ENCODE measurements at places on chromosomes 6 and 20.
A peak's percentile ranks its signal among the peaks of the same experiment; 100 is the strongest.

GRCh38 chr6:21748343-21749056, 154.9 kb downstream of the SOX4 start:
- DNase-seq, result no peak

GRCh38 chr20:55649254-55649653, 356.1 kb downstream of the CBLN4 start:
- no peak for DNase-seq

GRCh38 chr6:15643542-15643941, 19.3 kb downstream of the DTNBP1 start:
- DNase-seq, result no peak

DNA sequence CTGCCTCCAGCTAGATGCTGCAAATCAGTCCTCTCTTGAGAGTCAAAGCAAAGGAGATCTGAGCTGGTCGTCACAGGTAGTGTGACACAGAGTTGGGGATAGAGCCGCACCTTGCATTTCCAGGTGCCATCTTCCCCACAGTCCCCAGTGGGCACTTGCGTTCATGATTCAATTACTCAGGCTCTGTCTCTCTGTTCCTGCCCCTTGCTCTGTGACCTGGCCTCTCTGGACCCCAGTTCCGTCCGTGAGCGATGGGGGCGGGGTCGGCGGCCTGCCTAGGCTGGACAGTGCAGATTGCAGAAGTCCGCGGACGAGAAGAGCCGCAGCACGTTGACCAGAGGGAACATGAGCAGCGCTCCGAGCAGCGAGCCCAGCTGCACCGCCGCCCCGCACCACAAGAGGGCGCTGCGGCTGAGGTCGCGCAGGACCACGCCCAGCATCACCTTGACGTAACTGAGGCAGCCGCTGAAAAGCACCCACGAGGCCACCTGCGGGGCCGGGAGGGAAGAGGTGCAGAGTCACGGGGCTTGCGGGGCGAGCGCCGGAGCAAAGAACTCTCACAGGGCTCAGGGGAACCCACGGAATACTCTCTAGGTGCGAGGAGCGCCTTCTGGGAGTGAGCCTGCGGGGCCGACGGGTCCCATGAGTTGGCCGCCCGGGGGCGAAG, 7.4 kb downstream of the SLC52A3 start:
- no peak for DNase-seq

- DNase-seq, result no peak
These were observed 61.5 kb upstream of the CD93 start for GRCh38 chr20:23147647-23147963.

DNA sequence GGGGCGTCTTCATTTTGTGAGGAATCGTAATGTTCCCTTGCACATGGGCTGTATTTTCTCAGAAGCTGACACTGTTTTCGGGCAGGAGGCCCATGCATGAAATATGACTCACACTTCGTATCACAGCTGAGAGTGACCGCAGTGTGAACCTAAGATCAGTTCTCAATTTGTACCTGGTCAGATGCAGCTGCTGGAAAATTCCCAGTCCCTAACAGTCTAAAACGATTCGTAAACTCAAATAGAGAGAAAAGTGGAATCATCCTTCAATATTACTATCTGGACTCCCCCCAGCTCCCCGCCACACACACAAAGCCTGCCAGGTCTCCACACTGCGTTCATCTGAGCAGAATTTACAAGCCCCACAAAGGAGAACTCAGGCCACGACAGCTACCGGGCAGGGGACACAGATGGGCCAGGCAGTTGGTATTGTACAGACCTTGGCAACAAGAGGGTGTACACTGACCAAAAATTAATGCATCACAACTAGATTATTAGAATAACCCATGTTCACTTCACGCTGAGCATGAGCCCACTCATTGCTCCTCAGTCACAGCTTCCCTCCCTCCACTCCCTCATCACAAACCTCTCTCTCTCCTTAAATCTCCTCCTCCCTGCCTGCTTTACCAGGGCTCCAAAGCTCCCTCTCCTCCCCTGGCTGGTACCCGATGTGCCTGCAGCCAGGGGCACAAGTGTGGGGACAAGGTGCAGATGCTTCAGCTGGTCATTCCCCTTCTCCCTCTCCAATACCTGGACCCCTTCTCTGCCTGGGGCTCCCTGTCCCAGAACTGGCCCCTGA, 488.4 kb downstream of the PREX1 start:
- DNase-seq, result no peak

- DNase-seq, result no peak
These were observed 13.6 kb downstream of the TNXB start for GRCh38 chr6:32095338-32096086.

GRCh38 chr6:54029187-54029586, 82.1 kb upstream of the MLIP start:
- DNase-seq, result no peak

GRCh38 chr6:12653486-12653885, 63.1 kb upstream of the PHACTR1 start:
- DNase-seq, result no peak

DNA sequence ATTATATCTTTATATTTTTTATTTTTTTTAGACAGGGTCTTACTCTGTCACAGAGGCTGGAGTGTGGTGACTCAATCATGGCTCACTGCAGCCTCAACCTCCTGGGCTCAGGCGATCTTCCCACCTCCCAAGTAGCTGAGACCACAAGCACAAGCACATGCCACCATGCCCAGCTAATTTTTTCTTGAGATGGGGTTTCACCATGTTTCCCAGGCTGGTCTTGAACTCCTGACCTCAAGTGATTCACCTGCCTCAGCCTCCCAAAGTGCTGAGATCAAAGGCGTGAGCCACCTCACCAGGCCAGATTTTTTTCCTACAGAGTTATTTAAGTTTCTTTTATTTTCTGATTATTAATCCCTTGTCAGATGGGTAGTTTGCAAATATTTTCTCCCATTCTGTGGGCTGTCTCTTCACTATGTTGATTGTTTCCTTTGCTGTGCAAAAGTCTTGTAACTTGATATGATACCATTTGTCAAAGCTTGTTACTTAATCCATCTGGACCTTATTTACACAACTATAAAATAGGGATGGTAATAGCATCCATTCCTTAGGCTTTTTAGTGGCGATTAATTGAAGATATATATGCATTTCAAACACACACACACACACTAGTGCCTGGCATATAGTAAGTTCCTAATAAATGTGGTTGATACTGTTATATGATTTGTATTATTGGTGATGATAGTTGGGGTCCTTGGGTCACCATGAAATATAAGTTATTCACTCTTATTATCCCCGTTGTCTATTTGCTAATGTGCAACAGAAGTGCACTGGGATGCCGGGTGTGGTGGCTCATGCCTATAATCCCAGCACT, 187.1 kb downstream of the BCAS1 start:
- no peak for DNase-seq

GRCh38 chr6:168155193-168155592, 76.2 kb upstream of the FRMD1 start:
- no peak for DNase-seq

DNA sequence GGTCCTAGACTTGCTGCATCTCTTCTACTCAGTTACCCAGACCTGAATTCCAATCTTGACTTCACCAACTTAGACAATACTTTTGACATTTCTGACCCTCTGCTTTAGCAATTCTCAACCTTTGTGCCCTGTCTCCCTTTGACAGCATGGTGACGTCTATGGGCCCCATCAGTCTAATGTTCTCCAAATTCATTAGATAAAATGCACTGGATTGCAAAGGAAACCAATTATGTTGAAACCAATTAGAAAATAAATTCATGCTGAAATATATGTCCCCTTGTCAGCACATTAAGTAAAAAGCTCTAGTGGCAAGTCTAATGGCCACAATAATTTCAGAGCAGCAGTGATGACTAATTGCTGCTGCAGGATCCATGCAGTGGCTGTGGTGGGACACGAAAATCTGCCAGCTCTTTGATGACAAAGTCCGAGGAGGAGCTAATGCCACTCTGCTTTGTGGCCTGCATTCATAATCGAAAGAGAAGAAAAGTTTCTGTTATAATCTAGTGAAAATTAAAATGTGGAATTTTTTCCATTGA, 64.0 kb downstream of the BFSP1 start:
- DNase-seq, result no peak

GRCh38 chr6:129124347-129124746, 241.4 kb downstream of the LAMA2 start:
- no peak for DNase-seq

- no peak for DNase-seq
These were observed 38.0 kb downstream of the OGFRL1 start for GRCh38 chr6:71326611-71327010.

DNA sequence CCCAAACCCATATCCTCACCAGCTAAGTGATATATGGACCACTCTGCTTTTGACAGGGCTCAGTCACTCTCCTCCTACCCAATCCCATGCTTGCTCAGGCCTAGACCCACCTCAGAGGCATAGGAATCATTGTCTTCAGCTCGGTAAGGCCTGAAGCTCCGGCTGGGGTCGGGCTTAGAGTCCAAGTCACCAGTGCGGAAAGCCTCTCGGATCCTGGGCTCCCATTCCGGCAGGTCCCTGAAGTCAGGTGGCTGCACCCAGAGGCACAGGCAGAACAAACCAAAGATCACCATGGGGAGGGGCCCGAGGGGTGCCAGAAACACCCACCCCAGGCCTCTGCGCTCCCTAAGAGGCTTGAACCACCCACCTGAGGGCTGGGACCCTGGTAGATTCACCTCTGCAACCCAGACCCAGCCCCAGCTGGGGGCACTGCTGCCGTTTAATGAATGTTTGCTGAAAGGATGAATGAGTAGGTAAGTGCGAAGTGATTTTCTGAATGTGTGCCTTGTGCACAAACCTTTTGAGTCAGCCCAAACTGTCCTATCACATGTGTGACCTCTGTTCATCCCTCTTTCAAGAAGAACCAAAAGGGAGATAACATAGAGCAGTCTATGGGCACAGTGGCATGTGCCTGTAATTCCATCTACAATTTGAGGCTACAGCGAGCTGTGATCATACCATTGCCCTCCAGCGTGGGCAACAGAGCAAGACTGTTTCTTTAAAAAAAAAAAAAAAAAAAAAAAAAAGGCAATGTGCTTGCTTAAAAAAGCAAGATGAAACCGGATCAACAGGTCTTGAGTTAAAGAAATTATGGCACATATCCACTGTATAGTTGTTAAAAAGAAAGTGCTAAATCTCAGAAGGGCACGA, 39.3 kb upstream of the DSN1 start:
- DNase-seq, result no peak

- no peak for DNase-seq
These were observed 74.4 kb downstream of the ARHGAP18 start for GRCh38 chr6:129635396-129636130.

GRCh38 chr6:51514748-51515402, 572.5 kb downstream of the PKHD1 start:
- no peak for DNase-seq

- no peak for DNase-seq
These were observed at the start of gene PSORS1C1 for GRCh38 chr6:31114541-31114878. PSORS1C1 (plus strand) TSS chr6:31114800; CDS start chr6:31129633, 14,833 bp downstream.

DNA sequence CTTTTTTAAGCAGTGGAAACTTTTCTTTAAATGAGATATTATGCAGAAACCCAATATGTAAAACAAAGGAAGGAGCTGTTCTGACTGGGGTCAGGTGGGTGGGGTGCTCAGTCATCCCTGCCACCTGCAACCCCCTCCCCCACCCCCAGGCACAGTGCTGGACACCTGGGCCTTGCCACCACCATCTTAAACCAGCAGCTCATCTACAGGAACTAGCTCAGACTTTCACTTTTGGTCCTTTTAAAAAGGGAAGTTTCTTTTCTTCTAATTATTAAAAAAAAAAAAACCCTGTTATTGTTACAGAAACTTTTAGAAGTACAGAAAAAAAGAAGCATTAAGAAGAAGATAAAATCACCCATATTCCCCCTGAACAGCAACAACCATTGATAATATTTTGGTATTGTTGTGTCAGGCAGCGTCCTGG, 37.1 kb downstream of the PPP1R16B start:
- DNase-seq, result no peak

DNA sequence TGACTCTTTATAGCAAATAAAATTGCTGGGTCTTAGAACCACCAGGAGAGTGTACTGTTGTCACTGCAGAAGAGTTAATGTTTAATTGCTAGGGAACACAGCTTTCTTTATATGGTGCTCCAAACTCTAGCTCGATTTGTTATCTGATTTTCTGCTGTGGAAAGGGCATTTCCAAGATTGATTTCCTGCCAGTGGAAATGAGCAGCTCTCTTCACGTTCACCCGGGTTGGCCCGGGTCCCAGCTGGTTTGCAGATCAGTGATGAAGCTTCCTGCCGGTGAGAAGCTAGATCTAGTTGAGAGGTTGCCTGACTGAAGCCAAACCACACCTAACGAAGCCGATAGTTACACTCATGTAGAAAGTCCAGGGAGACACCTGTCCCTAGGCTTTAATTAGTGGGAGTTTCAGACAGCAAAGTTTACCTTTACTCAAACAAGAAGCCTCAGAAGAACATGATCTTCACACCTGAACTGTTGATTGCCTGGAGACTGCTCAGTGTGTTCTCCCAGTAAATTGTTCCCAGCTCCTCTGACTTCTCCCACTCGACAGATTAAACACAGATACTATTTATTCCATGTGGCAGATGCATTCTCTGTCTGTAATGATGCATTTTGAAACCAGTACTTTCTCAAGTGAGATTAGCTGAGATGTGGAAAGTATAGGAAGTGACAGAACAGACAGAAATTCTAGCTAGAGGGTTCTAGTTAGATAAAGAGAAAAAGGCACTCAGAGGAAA, 27.8 kb downstream of the PAQR8 start:
- peak; percentile 30 for DNase-seq

DNA sequence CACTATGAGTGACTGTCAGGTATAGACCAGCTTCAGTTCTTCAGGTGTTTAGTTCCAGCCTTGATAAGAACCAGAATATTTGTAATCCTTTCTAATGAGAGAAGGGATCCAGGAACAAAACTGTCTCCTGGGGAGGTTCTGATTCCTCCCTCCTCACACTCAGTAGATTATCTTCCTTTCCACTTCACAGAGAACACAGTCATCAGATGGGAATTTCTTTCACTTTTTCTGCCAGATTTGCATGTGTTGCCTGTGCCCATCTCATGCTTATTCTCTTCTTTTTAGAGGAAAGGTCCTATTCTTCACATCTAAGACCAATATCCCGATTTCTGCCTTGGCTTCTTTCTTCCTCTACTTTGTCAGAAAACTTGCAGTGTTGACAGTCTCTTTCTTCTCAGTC, 50.8 kb downstream of the CD109 start:
- no peak for DNase-seq

GRCh38 chr6:128648022-128648598, 127.7 kb upstream of the PTPRK start:
- no peak for DNase-seq

GRCh38 chr6:35728683-35729678, 7.9 kb upstream of the ARMC12 start:
- no peak for DNase-seq

DNA sequence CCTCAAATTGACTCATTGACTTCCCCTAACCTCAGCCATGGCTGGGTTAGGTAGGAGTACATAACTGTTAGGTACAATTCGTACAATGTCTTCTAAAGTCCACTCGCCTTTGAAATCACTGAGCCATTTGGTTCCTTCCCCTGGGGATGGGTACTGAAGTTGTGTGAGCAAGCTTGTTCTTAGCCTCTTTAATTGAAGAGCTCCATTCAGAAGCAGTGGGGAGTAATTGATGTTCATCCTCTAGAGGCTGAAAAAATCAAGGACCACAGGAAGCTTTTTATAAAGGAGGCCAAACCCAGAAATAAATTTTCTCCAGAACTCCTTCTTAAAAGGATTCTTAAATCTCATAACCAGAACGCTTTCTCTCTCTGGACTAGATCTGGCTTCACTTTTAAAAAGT, 60.6 kb downstream of the ANKS1A start:
- DNase-seq, result no peak

GRCh38 chr20:39878809-39879208, 810.2 kb downstream of the MAFB start:
- no peak for DNase-seq
